ENCODE measurements at places on chromosomes 5 and 9.

- DNase-seq, result no peak
These were observed 95.8 kb downstream of the DAPK1 start for GRCh38 chr9:87593359-87593980.

- DNase-seq, result no peak
These were observed 28.4 kb downstream of the PSAT1 start for GRCh38 chr9:78325343-78325742.

DNA sequence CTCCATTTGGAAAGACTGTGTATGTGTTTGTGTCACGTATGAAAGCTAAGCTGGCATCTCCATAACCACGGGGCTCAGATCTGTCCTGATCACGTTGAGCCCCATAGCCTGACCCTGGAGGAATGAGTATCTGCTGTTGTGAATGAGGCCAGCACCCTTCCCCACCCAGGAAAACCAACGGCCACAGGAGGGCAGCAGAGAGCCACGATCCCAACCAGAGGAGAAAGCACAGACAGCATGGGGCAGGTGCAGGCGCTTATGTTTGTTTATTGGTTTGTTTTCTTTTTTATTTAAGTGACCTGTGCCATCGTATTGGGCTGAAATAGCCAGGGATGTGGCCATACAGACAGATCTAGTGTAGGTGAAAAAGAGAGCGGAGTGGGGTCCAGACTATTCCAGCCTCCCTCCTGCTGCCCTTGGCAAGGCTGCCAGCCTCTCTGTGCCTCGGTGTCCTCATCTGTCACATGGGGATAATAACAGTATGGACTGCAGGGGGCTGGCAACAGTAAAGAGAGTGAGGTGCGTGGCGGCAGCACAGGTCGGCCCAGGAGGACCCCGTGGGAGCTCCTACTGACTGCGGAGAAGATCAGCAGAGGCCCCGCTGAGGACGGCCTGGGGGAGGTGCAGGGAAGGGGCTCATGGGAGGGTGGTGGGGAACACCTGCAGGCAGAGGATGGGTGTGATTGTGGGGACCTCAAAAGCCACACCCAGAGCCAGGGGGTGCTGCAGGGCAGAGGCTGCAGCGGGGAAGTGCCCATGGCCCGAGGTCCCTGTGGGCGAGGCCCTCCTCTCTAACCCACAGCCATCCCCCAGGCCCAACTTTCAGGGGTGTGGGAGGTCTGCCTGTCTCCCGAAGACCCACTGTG, 12.1 kb downstream of the OR2V2 start:
- no peak for DNase-seq

GRCh38 chr5:75716715-75717081, 539 bp downstream of the POC5 start:
- no peak for DNase-seq

DNA sequence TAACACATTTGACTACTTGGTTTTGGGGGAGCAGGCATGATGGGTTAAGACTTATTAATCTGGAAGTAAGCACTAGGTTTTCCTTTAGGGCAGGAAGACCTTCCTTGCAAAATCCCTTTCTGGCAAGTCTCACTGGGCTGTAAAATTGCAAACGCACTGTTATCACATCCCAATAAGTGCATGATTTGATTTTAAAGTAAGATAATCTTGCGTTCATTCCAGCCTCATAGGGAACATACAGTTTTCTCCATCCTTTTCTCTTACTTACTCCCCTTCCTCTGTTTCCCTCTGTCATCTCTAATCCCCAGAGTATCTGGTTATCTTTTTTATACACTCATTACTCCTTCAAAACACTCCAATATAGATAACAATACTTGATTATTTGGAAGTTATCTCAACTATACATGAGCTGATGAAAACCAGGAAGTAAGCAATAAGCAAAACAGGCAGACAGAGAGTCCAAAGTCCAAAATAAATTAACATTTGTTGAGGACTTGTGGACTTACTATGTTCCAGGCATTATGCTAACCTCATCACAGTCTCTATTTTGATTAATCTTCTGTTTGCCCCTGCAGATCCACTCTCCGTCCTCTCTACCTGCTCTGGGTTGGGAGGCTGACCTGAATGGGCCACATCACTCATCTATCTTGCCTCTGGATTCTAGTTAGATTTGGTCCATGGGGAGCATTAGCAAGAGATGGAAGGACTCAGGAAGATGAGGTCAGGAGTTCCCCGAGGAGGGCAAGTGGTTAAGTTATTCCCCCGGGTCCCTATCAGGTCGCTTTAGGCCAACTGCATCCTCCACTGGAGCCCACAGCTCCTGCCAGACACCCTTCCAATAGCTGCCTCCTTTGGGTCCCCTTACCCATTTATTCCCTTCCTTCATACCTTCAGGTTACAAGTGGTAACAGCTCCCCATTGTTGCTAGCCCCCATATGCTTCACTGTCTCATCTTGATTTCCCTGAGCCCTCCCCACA, 60.2 kb downstream of the SLC22A5 start:
- DNase-seq, result no peak

DNA sequence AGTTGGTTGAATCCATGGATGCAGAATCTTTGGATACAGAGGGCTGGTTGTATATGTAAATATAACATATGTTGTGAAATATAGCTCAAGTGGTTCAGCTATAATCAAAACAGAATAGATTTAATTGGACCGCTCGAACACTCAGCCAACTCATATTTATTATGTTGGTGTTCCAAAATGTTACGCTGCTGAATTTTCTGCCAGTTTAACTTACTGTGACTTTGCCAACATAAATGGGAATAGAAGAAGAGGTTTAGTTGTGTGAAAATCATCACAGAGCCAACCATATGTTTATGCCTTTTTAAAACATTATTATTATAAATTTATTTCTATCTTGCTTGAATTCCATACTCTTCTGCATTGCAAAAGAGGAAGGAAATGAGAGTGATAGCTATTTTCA, 178.2 kb upstream of the FBXL7 start:
- no peak for DNase-seq

GRCh38 chr5:5066276-5067186, 73.6 kb upstream of the ADAMTS16 start:
- DNase-seq, result no peak

GRCh38 chr9:99182356-99182755, 39.4 kb downstream of the ALG2 start:
- no peak for DNase-seq

DNA sequence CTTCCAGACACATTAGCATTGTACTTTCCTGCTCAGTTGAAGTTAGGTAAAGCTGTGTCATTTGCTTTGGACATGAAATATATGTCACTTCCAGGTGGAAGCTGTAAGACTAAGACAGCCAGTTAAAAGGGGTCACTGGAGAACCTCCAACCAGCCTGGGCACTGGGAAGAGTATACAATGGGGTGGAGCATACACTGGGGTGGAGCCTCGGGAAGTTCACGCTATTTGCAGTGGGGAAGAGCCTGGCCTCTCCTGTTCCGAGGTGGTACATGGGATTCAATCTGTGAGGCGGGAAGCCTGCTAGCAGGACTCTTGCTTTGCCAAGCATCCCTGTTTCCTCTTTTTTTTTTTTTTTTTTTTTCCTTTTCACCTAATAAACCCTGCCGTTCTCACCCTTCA, 145.3 kb downstream of the TTC39B start:
- DNase-seq, result no peak

- DNase-seq, result no peak
These were observed 663.8 kb upstream of the CDH9 start for GRCh38 chr5:27701931-27702903.

- no peak for DNase-seq
These were observed 202.7 kb downstream of the RFK start for GRCh38 chr9:76191493-76191892.

DNA sequence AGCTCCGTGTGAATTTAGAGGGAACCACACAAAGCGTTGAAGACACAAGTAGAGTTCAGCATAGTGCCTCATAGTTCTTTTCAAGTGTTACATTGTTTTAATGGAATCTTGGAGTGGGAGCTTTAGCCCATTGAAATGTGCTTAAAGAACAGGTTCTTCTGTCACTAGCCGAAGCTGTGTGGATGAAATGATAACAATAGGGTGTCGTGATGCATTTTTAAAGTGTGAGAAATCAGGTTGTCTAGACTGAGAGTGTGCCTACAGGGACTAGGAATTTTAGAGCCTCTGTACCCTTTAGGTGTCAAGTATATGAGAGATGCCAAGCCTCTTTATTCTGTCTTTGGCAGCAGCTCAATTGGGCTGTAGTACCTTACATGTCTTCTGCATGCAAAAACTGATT, 83.0 kb downstream of the NDUFS4 start:
- DNase-seq, result no peak

GRCh38 chr9:134922932-134923240, 5.2 kb upstream of the FCN1 start:
- DNase-seq, result no peak

GRCh38 chr5:105684799-105685198, 1985.9 kb downstream of the EFNA5 start:
- DNase-seq, result no peak

GRCh38 chr5:58491216-58491892, at the start of gene GAPT:
GAPT (plus strand) TSS chr5:58491435; CDS start chr5:58494537, 3,102 bp downstream.
- no peak for DNase-seq

GRCh38 chr5:177982072-177982727, 13.8 kb downstream of the PROP1 start:
- DNase-seq, result no peak

DNA sequence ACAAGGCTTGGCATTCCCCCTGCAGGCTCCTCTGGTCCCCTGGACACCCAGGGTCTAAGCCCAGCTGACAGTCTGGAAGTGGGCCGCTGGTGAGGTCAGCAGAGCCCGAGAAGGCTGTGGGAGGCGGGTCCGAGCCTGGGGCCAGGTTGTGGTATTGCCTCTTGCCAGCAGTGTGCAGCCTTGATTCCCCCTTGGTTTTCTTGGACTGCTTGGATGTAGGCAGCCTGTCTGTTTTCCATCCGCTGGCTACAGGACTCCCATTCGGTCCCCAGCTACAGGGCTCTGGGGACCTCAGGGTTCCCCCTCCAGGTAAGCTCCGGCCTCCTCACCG, 1.6 kb downstream of the AIF1L start:
- DNase-seq, result no peak

DNA sequence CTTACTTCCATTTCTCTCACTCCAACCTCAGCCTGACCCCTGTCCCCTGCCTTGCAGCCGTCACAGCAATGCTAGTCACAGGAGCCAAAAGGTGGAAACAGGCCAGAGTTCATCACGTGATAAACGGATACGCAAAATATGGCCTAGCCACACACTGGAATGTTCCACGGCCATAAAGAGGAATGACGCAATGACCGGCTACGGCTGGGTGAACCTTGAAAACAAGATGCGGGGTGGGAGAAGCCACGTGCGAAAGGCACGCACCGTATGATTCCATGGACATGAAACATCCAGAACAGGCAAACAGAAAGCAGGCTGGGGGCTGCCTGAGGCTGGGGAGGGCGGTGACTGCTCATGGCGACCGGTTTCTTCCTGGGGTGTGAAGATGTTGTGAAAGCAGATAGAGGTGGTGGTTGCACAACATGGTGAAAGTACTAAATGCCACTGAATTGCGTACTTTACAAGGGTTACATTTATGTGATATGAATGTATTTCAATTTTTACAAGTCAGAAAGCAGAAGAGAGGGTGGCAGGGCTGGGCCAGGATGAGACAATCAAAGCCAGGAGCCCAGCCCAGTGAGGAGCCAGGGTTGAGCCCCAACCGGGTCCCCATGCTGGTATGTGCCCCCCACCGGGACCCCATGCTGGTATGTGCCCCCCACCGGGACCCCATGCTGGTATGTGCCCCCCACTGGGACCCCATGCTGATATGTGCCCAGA, 117.8 kb upstream of the SARDH start:
- no peak for DNase-seq

DNA sequence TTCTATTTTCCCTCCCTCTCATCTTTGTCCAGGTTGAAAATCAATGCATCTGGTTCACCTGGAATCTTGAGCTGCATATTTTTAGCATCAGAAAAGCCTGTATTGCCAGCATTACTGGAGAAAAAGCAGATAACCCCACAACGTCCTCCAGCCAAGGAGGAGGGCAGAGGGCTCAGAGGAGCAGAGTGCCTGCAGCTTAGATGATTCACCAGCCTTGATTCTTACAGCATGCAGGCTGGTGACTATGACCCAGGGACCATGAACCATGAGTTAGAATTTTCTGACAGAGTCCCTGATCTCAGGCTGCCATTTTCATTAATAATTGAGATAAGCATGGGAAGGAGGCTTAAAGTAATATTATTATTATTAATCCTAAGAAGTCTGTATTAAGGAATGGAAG, 278.2 kb downstream of the BRINP1 start:
- DNase-seq, result no peak

DNA sequence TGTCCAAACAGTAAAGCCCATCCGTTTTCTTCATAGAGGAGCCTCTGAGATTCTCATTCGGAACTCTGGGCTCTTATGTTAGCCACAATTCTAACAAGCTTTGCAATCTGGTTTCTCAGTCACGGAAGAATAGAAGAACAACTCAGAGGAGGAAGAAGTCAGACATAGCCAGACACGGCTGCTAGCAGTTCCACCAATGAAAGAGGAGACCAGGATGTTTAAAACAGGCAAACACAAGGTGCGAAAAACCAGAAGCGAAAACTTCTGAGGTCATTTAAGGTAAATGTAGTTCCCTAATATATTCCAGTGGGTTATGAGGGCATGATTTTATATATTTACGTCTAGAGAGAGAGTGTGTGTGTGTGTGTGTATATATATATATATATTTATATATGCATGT, 34.1 kb upstream of the GDNF start:
- no peak for DNase-seq

- DNase-seq, result no peak
These were observed 25.2 kb downstream of the CYFIP2 start for GRCh38 chr5:157290981-157291711.

DNA sequence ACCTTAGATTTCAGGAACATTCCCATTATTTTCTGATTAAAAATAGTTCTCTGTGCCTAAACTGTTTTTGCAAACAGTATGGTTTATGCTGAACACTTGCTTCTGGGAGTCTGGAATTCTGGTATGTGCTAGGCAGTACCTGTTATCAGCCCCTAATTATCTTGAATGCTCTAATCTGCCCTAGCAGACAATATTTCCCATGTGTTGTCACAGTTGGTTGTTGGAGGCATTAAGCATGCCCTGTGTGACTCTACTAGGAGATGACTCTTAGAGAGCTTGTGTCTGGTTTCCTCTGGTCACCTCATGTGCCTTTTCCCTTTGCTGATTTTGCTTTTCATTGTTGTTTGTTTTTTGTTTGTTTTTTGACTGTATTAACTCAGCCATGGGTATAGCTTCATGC, 36.6 kb downstream of the UHRF2 start:
- DNase-seq, result no peak

- DNase-seq, result no peak
These were observed 78.7 kb downstream of the SLC25A46 start for GRCh38 chr5:110817459-110817858.

GRCh38 chr5:165620394-165620793, 2115.0 kb downstream of the MAT2B start:
- DNase-seq, result no peak
